ENCODE measurements at places on chromosomes 13 and 19.

DNA sequence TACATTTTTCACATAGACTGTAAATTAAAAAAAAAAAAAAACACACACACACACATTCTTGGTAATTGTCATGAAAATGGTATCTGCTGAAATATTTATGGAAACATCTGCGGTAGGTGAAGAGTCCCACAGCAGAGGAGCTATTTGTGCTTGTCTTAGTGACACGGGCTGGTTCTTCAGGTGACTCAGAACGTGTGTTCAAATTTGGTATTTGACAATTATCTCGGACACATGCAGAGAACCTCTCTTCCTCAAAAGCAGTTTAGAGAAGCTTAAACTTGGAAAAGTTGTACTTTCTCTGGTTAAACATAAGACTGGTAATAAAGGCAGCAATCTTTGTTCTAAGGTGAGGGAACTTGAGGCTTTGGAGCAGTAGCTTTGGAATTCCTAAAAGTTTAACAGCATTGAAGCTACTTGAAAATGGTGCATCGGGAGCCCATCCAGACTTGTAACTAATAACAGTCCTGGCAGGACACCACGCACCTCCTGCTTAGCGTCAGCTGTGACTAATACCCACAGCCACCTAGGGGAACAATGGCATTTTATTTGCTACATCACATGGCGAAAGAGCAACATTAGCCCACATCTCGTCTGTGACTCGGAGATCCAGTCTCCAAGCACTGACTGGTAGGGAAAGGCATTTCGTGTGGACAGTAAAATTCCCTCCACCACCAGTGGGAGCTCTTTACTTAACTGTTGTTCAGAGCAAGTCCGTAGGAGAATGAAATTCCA lies 1505.1 kb upstream of the SLC10A2 start:
- peak; percentile 44 for DNase-seq

DNA sequence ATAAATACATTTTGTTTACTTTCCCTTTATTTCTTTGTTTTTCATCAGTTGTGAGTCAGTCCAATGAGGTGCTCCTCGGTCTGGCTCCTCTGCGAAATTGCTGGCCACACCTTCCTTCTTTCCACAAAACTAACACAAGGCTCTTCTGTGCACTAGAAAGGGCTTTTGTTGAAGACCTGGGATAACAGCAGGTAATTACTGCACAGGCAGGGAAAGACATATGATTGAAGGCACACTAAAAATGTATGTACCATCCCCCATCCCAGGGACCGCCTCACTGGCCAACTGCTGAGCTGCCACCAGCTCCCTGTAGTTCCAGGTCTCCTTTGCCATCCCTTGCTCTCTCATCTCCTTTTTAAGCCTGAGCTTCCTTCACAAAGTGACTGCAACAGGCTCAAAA lies 180.5 kb downstream of the EFNB2 start:
- no peak for DNase-seq

DNA sequence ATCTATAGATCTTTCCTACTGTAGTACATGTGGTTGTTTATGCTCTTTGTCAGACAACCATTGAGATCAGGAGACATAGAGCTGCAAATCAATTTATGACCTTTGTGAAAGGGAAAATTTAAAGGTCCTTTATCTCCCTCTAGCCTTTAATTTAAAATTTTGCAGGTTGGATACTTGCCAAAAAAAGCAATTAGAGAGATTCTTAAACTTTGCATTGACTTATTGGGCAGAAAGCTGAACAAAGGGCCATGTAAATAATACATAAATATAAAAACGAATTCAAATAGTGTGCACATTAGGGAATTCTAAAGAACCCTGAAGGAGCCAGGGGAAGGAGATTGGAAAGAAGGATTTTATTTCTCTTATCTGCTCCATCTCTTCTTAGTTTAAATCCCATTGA lies 22.0 kb upstream of the RB1 start:
- no peak for DNase-seq

DNA sequence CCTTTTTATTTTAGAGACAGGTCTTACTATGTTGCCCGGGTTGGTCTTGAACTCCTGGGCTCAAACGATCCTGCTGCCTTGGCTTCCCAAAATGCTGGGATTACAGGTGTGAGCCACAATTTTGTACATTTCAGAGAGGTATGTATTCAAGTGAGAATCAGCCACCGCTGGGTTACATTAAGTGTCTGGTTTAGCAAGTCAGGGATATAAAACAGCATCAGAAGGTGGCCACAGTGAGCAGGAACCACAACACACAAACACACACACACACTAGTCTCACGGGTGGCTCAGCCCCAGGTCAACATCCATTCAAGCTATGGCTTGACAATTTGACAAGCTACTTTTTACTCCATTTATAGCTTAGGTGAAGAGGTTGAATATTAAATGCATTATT lies 20.2 kb downstream of the KLK5 start:
- no peak for DNase-seq

- DNase-seq: no peak
Observed at GRCh38 chr13:99577934-99578917, 77.0 kb downstream of the TM9SF2 start.

DNA sequence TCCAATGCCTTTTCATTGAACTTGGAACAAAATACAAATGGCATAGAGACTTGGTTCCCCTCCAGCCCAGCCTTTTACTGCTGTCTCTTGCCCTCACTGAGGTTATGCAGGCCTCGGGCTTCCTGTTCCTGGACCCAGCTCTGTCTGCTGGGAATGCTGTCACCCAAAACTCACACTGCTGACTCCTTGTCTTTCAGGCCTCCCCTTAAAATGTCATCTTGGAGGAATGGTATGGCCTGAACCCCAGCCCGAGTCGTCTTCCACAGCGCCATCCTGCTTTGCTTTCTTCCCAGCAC lies 9.7 kb upstream of the ANKRD10 start:
- no peak for DNase-seq

- no peak for DNase-seq
Observed at GRCh38 chr19:2358548-2359173, 1.4 kb upstream of the TMPRSS9 start.

DNA sequence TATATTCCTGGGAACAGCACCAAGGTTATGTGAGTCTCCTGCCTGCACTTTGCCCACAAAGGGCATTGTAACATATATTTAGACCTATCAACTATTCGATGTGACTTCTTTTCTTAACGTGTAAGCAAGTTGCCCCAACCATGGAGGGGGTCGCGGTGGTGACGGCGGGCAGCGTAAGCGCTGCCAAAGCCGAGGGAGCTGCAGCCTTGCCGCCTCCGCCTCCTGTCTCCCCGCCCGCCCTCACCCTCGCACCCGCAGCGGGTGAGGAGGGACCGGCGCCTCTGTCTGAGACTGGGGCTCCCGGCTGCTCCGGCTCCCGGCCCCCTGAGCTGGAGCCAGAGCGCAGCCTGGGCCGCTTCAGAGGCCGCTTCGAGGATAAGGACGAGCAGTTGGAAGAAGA lies 59.0 kb downstream of the ZNF676 start:
- DNase-seq: no peak

DNA sequence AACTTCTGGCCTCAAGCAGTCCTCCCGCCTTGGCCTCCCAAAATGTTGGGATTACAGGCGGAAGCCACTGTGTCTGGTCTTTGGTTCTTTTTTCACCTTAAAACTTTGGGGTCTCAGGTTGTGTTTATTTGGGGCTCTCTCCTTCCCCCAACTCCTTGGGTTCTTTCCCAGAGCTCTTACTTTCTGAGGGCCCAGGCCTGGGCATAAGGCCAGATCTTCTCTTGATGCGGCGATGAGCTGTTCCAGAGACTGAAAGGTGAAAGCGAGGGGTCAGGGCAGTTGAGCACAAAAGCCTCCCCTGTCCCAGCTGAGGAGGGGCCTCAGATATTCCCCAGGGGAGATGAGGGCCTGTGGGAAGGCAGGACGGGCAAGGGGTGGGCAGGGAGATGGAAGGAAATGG lies 7.1 kb downstream of the POLR1G start:
- no peak for DNase-seq

DNA sequence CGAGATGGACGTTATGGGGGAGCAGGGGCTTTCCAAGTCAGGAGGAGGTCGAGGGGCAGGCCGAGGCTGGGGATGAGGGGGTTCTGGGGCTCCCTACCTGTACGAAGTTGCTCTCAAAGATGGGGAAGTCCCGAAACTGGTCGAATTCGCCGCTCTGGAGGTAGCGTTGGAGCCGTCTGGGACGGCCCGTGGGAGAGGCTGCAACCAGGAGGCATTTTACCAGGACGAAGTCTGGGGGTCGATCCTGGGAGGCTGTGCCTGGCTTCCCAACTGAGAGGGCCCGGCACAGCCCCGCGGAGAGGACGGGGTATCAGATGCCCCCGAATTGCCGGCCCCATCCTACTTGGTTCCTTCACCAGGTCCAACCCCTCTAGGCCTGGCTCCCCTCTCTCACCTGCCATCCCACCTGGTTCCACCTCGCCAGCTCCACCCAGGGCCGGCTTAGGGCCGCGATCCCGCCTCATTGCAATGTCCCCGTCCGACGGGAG lies 527 bp upstream of the EMC10 start:
- no peak for DNase-seq

- no peak for DNase-seq
Observed at GRCh38 chr19:13133241-13133870, 15.3 kb downstream of the NACC1 start.

DNA sequence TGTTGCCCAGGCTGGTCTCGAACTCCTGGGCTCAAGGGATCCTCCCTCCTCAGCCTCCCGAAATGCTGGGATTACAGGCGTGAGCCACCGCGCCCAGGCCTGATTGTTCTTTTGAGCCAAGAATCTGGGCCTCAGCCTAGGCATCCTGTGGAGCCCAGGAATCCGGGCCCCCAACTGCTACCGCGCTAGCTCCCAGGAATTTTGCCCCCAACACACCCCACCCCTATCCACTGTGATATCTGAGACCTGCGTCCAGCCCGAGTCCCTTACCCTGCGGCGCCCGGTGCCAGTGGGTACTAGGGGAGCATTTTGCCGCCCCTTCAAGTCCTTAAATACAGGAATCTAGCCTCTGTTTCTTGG lies 838 bp upstream of the MYADM start:
- peak; percentile 45 for DNase-seq
